ENCODE measurements at places on chromosomes 6 and 20.
A peak's percentile ranks its signal among the peaks of the same experiment; 100 is the strongest.

DNA sequence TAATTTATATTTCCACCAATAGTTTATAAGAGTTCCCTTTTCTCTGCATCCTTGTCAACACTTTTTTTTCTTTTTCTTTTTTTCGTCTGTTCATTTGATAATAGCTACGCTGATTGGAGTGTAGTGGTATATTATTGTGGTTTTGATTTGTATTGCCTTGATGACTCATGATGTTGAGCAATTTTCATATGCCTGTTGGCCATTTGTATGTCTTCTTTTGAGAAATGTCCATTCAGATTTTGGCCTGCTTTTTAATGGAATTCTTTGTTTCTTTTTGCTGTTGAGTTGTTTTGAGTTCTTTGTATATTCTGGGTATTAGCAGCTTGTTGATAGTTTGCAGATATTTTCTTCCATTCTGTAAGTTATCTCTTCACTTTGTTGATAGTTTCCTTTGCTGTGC is 773.4 kb downstream of the KIF16B start:
- H3K27ac ChIP-seq = no peak overlapping the region
- H3K36me3 ChIP-seq = no peaks in the 10 kb centered on the region
- no peaks in the 10 kb centered on the region for H3K4me1 ChIP-seq
- H3K4me3 ChIP-seq = no peak overlapping the region
- H3K27me3 ChIP-seq = no peaks in the 10 kb centered on the region

DNA sequence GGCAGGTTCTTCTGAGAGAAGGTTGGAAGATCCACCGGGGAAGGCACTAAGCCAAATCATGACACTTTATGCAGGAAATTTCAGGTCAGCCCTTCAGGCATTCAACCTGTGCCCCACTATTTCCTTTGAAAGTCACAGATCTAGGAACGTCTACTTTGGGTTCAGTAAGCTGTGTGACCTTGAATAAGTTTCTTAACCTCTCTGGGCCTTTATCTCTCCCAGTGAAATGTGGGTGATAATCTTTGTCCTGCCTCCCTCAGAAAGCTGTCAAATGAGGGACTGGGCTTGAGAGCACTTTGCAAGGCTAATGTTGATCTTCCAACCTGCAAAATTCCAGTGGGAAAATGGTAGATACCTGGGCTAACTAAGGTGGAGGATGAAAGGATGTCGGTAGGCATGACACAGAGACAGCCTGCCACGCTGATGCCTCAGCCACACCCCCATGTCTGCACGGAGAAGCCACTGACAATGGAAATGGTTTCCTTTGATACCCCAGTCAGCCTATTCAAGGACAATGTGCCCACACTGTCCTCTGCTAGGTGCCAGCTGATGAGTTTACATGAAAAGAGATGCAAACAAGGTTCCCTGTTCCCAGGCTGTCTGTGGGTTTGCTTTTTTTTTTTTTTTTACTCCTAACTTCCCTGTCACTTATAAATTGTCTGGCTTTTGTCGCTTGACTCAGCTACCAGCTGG is 9.3 kb downstream of the BNIP5 start:
- no peaks in the 10 kb centered on the region for H3K4me1 ChIP-seq
- no peak overlapping the region for H3K4me3 ChIP-seq
- DNase-seq = no peak
- peaks cover 33% of the 10 kb centered on the region for H3K27me3 ChIP-seq
- no peaks in the 10 kb centered on the region for H3K36me3 ChIP-seq

GRCh38 chr6:90720404-90720803 is 133.5 kb upstream of the MAP3K7 start:
- H3K27me3 ChIP-seq = no peaks in the 10 kb centered on the region
- H3K4me3 ChIP-seq = no peak overlapping the region
- H3K36me3 ChIP-seq = no peaks in the 10 kb centered on the region
- no peak overlapping the region for H3K27ac ChIP-seq

- no peak overlapping the region for H3K4me3 ChIP-seq
- H3K27ac ChIP-seq = no peak overlapping the region
- H3K27me3 ChIP-seq = no peaks in the 10 kb centered on the region
- DNase-seq = peak; percentile 25
- H3K4me1 ChIP-seq = no peaks in the 10 kb centered on the region
These were observed 581.8 kb downstream of the CD109 start for GRCh38 chr6:74277777-74278186.

DNA sequence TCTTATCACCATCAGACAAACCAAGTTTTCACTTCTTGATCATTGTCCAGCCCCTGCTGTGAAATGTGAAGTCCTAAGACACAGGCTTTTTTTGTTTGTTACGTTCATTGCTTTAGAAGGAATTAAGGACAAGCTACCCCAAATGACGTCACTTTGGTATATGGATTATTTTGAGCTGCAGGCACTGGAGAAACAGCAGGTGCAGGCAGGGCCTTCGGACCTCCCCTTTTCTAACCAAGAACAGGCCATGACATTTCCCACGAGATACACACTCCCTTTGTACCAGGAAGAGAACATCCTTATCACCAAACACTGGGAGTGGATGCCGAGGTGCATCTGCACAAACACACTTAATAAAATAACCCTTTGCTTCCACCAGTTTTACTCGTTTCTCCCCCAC is 418.0 kb upstream of the SULF2 start:
- H3K4me3 ChIP-seq = no peak overlapping the region
- H3K27me3 ChIP-seq = peaks cover 5% of the 10 kb centered on the region
- no peaks in the 10 kb centered on the region for H3K4me1 ChIP-seq
- H3K27ac ChIP-seq = no peak overlapping the region
- H3K36me3 ChIP-seq = no peaks in the 10 kb centered on the region
- DNase-seq = no peak

DNA sequence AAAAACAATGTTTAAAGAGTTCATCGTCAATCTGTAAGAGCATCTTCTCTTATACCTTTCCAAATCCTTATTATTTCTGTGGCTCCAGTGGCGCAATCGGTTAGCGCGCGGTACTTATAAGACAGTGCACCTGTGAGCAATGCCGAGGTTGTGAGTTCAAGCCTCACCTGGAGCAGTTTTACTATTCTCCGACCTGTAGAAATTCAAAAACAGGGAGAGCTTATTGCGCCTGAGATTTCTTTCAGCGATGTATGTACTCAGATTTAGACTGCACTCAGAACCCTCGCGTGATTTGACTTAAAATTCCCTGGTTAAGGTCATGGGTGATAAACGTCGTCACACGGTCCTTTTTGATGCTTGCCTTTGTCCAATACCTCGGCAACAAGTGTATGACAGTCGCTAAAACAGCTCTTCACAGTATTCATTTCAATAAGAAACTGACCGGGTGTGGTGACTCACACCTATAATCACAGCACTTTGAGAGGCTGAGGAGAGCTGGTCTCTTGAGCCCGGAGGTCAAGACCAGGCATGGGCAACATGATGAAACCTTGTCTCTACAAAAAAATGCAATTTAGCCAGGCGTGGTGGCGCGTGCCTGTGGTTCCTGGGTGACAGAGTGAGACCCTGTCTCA is 11.9 kb downstream of the GPX5 start:
- peak; percentile 2 for DNase-seq
- H3K4me1 ChIP-seq = no peaks in the 10 kb centered on the region
- no peaks in the 10 kb centered on the region for H3K36me3 ChIP-seq
- H3K27me3 ChIP-seq = peaks cover 3% of the 10 kb centered on the region
- no peak overlapping the region for H3K4me3 ChIP-seq

GRCh38 chr6:96823743-96824142 is 13.5 kb downstream of the GPR63 start:
- H3K27ac ChIP-seq = no peak overlapping the region
- no peaks in the 10 kb centered on the region for H3K36me3 ChIP-seq
- DNase-seq = no peak
- H3K27me3 ChIP-seq = no peaks in the 10 kb centered on the region
- no peaks in the 10 kb centered on the region for H3K4me1 ChIP-seq
- no peak overlapping the region for H3K4me3 ChIP-seq

GRCh38 chr6:7176208-7176607 is 68.4 kb downstream of the RREB1 start:
- H3K4me3 ChIP-seq = no peak overlapping the region
- H3K4me1 ChIP-seq = peaks cover 30% of the 10 kb centered on the region
- DNase-seq = no peak
- 0 out of 2 replicates have a peak overlapping the region, but pooled peaks have one; percentile 5 for H3K27ac ChIP-seq
- H3K36me3 ChIP-seq = peaks cover 19% of the 10 kb centered on the region

DNA sequence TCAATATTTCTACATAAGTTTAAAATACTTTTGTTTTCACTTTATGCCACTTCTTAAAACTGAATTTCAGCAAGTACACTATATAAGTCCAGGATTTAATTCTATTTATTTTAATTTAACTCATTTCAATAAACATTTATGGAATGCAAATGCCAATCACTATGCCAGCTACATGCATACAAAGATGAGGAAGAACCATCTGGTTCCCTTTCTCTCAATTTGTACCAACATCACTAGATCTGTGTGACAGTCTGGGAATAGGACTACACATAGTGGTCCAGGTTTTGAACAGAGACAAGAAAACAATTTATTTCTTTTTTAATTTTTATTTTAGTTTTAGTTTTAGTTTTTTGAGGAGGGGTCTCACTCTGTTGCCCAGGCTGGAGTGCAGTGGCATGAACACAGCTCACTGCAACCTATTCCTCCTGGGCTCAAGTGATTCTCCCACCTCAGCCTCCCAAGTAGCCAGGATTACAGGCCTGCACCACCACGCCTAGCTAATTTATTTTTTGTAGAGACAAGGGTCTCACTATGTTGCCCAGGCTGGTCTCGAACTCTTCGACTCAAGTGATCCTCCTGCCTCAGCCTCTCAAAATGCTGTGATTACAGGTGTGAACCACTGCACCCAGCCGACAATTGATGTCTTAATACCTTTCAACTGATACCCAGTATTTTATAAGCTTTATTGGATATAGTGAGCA is 35.8 kb downstream of the TRIM27 start:
- no peaks in the 10 kb centered on the region for H3K4me1 ChIP-seq
- no peak overlapping the region for H3K4me3 ChIP-seq
- no peaks in the 10 kb centered on the region for H3K36me3 ChIP-seq
- no peaks in the 10 kb centered on the region for H3K27me3 ChIP-seq

GRCh38 chr20:21189761-21190523 is 64.1 kb downstream of the KIZ start:
- H3K36me3 ChIP-seq = no peaks in the 10 kb centered on the region
- DNase-seq = no peak
- H3K27ac ChIP-seq = no peak overlapping the region

DNA sequence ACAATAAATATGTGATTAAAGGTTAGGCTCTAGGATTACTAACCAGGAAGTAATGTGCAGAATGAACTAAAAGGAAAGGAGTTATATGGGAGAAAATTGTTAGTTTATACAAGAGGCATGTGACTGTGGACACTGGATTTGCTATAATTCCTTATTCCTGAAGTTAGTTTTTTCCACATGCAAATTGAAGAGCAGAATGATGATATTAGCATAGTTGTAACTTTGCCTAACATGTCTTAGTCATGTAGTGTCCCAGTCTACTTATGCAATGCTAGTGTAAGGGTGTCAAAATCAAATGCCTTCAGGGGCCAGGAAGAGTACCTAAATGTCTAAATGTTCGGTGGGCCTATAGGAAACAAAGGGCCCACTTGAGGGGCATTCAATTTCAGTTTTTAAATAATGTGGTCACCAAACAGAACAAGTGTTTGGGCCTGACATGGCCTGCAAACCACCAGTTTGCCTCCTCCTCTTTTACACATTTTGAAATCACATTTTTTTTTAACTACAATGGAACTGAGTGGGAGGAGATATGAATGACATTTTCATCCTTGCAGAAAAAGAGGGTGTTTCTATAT is 28.0 kb upstream of the CEP85L start:
- no peaks in the 10 kb centered on the region for H3K36me3 ChIP-seq
- H3K27me3 ChIP-seq = no peaks in the 10 kb centered on the region
- H3K4me3 ChIP-seq = no peak overlapping the region
- peaks cover 16% of the 10 kb centered on the region for H3K4me1 ChIP-seq
- peak overlapping the region; percentile 49 for H3K27ac ChIP-seq

DNA sequence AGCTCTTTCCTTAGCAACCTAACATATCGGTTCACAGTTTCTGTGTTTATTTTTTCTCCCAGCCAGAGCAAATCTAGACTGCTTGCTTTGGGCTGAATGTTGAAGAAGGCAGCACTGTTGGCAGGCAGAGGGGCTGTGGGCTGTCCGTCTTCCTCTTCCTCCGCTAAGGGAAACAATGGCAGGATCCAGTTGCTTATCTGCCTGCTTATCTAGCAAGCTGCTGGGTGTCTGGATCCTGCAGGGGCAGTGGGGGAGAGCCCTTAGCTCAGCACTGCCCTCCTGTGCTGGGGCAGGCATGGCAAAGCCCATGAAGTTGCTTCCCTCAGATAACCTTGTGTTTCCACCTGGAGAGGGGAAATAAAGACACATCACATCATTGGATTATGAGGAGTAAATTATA is 92.7 kb upstream of the CD93 start:
- DNase-seq = no peak
- H3K4me1 ChIP-seq = no peaks in the 10 kb centered on the region
- H3K4me3 ChIP-seq = no peak overlapping the region
- no peaks in the 10 kb centered on the region for H3K36me3 ChIP-seq
- H3K27me3 ChIP-seq = no peaks in the 10 kb centered on the region

DNA sequence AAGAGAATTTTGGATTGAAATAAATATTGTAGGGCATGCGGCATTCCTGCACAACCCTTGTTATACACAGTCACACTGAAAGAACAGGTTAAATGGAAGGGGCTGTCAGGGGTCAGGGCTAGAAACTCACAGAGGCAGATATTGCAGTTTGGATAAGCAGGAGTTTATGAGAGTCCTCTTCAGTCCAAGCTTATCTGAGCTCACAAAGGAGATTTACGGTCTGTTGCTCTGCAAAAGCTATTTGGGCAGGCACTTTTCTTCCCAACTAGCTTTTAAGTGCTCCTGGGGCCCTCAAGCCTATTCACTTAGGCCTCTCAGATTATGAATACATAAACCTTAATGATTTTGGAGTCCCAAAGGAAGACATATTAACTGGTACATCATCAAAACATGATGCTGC is 156.2 kb downstream of the SOX4 start:
- H3K36me3 ChIP-seq = no peaks in the 10 kb centered on the region
- no peak overlapping the region for H3K4me3 ChIP-seq
- H3K4me1 ChIP-seq = peaks cover 32% of the 10 kb centered on the region
- H3K27me3 ChIP-seq = no peaks in the 10 kb centered on the region
- H3K27ac ChIP-seq = no peak overlapping the region
- no peak for DNase-seq

DNA sequence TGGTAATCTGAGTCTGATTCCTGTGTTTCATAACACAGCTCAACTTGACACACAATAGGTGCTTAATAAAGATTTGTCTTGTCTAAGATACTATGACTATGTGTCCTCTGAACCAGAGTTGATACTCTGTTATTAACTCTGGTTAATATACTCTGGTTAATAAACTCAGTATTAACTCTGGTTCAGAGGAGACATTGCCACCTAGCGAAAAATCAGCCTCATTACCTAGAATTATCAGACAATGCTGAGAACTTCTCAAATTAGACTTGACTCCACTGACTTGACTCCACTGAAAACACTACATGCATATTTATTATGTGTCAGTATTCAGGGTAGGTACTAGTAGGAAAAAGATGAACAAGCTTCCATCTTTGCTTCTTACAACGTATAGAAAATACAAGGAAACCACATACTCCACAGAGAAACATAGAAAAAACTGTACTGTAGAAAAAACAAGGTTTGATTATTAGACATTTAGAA is 73.9 kb downstream of the AHI1 start:
- H3K4me3 ChIP-seq = no peak overlapping the region
- H3K27ac ChIP-seq = no peak overlapping the region
- peaks cover 12% of the 10 kb centered on the region for H3K4me1 ChIP-seq
- no peaks in the 10 kb centered on the region for H3K27me3 ChIP-seq
- 0 out of 2 replicates have a peak, but pooled peaks cover 2% of the 10 kb centered on the region for H3K36me3 ChIP-seq

Data from GM23248 (cell line).